ENCODE measurements at places on chromosomes 1 and 21.

GRCh38 chr1:76075877-76076276, 1.3 kb downstream of the ST6GALNAC3 start:
- no peak for DNase-seq

DNA sequence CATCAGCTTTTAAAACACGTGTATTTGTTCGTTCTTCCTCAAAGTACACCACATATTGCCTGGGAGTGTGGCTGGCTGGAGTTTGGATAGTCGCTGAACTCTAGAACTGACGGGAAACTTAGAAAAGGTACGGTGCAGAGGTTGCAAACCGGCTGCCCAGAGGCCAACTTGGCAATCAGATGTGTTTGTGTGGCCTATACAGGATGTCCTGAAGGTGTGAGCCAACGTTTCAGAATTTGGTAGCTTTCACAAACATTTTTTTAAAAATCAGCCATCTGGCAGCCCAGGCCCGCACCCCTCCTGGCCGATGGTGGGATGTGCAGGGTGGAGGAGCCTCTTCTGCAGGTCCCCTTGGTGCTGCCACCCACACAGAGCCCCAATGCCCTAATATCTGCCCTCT, 73.6 kb upstream of the SLC25A33 start:
- no peak for DNase-seq

DNA sequence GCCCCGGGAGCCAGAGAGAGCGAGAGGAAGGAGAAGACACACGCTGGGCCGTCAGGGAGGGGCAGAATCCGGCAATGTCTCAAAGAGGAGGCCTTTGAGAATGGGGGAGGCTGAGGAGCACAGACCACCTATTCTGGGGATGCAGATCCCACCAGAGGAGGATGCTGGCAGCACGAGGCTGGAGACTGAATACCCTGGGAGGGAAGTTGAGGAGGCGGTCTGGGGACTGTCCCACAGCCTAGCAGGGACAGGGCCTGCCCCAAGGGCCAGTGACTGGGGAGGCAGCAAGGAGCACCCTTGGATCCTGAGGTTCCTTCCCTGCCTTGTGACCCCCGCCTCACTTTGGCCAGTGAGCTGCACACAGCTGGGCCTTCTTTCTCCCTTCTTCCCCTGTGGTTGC, 49.2 kb downstream of the SLC37A1 start:
- DNase-seq, result no peak

DNA sequence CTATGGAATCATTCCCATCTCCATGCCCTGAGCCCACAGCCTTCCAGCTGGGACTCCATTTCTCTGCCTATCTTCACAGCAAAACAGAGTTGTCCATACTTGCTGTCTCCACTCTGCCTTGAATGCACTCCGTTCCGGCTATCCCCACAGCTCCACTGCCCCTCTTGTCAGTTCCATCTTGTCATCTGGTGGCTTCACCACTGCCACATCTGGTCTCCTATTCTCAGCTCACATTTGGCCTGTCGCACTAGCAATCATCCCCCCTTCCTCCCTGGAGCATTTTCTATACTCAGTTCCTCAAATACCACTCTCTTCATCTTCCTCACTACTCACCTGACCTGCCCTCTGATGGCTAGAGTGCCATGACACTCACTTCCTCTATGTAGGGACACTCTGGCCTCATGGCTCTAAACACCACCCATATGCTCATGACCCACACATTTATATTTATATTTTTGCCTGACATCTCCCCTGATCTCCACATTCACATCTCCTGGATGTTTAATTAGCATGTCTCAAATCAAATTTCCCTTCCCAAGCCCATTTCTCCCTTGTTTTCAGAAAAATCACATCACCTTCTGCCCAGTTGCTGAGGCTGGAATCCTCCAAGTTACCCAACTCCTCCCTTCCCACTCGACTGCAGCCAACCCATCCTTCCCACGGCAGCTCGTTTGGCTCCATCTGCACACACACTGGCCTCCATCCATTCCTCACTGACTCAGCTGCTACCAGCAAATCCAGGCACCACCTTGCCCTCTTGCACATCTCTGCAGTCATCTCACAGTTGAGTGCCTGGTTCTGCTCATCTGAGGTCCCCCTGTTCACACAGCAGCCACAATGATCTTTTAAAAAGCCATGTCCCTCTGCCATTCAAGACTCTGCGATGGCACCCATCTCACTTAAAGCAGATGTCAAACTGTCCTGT, 6.1 kb downstream of the ZNF692 start:
- no peak for DNase-seq

- no peak for DNase-seq
Measured at GRCh38 chr1:67536957-67537666, 106.9 kb upstream of the SERBP1 start.

- no peak for DNase-seq
Measured at GRCh38 chr1:197465528-197466327, 197.7 kb downstream of the CRB1 start.

DNA sequence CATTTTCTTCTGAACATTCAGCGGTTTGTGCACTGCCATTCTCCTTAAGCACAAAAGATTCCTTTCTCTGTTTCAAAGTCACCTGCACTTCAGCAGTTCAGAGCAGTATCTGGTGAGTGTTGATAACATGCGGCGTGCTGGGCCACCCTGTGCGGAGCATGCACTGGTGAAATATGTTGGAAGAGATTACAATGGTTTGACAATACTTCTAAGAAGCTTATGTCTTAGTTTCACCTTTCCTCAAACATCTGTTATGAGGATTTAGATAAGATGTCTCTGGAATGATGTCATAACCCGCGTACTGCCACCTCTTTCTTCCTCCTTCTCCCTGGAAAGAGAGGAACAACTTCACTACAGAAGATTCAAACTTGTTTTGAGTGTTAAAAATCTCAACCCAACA, 650.3 kb downstream of the AJAP1 start:
- DNase-seq, result no peak

- no peak for DNase-seq
Measured at GRCh38 chr1:15411593-15412137, 2.0 kb downstream of the EFHD2 start.

GRCh38 chr1:173137107-173137706, 69.9 kb downstream of the TNFSF4 start:
- no peak for DNase-seq

DNA sequence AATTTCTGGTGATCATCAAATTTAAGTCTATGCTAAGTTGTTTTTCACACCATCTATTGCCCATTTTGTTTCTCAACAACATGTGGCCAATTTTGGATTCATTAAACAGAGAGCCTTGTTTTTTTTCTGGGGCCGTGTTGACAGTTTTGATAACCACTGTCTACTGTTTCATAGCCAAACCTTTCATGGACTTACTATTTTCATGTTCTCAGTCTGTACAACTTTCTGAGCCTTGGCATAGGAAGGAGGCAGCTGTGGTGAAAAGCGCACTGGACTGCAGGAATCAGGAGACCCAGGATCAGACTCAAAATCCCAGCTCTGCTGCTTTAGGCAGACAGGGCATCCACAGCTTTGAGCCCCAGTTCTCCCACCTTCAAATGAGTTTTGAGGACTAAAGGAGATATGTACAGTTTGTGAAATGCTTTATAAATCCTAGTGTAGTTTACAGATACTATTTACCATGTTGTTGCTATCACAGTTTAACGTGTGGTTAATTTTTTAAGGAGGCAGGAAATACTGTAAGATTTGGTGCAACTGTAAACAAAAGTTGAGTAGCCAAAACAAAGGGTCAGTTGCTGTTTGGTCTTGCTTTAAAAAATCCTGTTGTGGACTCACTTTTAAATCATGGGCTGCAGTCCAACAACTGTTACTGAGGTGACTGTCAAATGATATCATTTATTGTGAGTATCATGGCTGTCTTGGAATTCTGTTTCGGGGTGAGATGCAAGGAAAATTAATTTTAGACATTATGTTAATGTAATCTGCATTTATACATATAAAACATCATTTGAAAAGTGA, 2.9 kb downstream of the MACO1 start:
- no peak for DNase-seq

- DNase-seq, result no peak
Measured at GRCh38 chr21:20010691-20011200, 987.5 kb upstream of the NCAM2 start.

- no peak for DNase-seq
Measured at GRCh38 chr1:31436596-31437432, 23.8 kb downstream of the SERINC2 start.

DNA sequence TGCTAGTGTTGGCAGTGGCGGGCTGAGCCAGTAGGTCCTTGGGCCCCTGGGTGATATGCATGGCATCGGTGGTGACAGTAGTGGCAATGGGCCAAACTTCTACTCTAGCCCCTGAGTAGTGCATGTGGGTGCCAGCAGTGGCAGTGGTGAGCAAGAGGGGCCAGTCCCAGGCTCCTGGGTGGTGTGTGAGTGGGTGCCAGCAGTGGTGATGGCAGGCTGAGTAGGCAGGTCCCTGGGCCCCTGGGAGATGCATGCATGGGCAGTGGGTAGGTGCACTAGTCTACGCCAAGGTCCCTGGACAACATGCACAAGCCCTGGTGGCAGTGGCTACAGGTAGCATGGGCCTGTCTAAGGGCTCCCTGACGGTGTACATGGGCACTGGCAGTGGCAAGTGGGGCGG, 24.6 kb upstream of the TTC22 start:
- no peak for DNase-seq

GRCh38 chr1:12356004-12356890, 126.4 kb downstream of the VPS13D start:
- no peak for DNase-seq

DNA sequence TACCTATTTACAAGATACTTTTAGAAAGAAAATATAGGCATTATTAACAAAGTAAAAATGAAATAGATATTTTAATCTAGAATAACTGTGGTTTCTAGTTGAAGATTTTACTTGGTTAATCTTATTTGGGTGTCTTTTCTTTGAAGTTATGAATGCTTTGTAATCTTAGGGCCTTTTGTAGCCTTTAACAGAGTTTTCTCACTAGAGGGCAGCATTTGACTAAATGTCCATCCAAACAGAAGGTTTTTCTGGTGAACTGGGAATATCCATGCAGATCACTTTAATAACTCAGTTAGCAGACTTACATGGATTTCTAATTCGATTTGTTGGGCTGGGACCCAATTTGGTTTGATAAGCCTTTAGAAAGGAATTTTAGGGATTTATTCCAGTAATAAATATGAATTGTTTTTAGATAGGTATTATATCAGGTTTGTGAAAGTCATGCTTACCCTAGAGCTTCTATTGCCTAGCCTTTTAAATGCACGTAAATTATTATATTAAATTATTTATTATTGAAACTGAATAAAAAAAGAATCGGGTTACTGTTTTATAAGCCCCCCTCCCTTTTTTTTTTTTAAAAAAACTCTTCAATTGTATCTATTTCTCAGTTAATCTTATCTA, 119.7 kb downstream of the ZNF326 start:
- no peak for DNase-seq

DNA sequence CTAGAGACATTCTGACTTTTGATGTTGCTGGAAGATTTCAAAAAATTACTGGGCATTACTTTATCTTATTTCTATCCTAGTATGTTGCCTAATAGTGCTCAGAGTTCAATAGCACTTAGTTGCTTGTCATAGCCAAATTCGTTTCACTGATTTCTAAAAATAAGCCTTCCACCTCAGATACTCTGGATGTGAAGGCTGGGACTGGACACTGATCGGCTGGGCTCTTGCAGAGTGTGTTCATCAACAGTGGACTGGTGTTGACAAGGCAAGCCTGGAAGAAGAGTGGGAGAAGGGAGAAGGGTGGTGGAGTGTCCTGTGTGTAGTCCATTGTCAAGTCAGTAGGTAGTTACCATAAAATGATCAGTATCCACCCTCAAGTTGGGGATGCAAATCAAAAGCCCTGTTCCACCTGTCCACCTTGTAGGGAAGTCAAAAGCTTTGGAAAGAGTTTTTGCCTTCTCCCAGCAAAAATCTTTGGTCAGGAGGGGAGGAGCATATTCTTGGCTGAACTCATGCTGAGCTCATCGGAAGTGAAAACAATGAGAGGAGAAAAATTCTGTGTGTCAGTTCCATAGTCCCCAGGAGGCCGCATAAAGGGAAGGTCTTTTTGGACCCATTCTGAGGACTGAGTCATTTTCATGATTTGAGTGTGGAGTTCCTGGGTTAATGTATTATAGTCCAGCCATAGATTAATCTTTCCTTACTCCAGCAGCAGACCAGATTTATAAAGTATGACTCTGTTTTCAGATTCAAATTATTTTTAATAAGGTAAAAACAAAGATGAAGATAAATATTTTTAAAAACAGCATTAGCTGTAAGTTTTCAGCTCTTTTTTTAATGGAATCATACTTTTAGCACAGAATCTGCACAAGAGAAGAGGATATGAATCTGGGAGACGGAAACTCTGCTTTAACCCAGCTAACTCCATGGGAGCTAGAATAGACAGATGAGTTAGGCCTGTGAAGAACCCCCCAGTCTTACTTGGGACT, 99.5 kb upstream of the BMP8A start:
- DNase-seq, result no peak

DNA sequence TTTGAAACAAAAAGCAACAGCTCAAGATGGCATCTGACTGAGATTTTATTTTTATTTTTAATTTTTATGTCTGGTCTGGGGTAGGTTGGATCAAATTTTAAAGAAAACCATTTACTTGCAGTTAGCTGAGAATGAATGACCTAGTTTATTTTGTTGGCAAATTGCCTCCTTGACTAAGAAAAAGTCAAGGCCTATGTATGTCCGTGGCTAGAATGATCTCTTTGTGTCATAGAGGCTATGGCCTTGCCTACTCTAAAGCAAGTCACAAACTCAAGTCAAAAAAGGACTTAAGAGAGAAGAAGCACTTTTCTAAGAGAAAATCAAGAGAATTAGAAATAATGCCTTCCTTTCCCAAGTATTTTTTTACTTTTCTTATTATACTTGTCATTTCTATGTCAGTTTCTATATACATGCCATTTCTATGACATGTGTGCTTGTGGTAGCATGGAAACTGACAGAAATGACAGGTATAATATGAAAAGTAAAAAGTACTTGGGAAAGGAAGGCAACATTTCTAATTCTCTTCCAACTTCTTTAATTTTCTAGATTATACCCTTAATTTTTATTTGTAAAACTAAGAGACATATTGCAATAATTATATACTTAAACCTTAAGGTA, 136.7 kb downstream of the CENPF start:
- no peak for DNase-seq

DNA sequence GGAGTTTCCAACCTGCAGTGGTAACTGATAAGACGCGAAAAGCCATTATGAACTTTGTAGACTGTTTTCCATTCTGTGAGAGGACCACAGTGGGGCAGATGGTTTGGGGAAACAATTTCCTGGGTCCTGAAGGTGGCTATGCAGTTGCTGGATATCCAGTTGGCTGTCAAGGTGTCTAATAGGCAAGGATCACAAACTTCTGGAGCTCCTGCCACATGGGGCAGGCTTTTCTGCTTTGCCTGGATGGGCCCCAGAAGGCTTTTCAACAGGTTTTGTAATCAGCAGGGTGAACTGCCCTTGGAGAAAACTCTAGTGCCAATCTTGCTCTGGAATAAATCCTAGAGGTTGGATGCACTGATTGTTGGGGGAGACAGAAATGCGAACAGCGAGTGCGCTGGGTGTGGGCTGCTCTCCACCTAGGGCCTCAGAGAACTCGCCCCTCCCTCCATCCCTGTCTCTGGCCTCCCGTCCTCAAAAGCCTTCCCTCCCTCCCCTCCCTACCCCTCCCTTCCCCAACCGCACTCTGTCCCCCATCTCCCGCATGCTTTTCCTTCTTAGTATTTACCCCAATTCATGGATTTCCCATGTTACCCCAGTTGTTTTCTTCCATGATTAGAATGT, 210.3 kb upstream of the USP24 start:
- DNase-seq, result no peak

GRCh38 chr1:204970937-204971336, 72.1 kb upstream of the CNTN2 start:
- DNase-seq, result no peak

GRCh38 chr1:8789314-8790214, 27.9 kb downstream of the RERE start:
- DNase-seq, result no peak

Data from activated T-helper 1 cell treated with anti-CD3 and anti-CD28 coated beads, Interleukin-2, amount 50 U/mL, for 16 hours (primary cell).